ENCODE measurements at places on chromosomes 1 and 21.

- no peak for DNase-seq
Observed at GRCh38 chr1:206785182-206785765, 13.0 kb upstream of the IL10 start.

DNA sequence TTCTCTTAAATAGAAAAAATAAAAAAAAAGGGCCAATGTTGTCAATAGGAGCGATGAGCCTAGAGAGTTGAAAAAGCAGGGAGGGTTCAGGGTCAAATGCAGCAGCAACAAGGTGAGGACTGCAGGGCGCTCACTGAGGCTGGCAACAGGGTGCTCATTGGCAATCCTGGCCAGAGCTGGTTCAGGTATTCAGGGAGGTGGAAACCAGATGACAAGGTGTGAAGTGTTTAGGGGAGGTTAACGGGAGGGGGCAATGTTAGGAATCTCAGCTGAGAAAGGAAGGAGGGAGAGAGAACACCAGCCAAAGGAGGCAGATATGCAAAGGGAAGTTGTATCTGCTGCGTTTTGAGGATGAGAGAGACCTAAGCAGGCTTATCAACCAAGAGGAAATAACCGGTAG lies 129.8 kb upstream of the DAB1 start:
- no peak for DNase-seq

DNA sequence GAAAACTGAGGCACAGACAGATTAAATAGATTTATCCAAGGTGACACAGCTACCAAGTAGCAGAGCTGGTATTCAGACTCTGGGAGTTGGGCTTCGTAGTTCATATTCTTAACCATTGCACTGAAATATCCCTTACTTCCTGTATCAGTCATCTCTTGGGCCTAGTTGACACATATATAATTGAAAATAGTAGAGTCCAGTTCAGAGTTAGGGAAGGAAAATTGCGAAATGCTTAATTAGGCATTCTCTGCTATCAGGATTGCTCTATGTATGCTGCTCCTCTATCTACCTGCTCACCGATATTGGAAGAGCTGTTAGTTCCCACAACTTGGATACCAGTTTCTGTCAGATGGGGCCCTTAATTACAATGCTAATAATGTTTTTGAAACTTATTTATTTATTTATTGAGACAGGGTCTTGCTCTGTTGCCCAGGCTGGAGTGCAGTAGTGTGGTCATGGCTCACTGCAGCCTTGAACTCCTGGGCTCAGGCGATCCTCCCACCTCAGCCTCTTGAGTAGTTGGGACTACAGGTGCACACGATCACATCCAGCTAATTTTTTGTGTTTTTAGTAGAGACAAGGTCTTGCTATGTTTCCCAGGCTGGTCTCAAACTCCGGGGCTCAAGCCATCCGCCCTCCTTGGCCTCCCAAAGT lies 8.2 kb downstream of the RCOR3 start:
- DNase-seq = no peak

DNA sequence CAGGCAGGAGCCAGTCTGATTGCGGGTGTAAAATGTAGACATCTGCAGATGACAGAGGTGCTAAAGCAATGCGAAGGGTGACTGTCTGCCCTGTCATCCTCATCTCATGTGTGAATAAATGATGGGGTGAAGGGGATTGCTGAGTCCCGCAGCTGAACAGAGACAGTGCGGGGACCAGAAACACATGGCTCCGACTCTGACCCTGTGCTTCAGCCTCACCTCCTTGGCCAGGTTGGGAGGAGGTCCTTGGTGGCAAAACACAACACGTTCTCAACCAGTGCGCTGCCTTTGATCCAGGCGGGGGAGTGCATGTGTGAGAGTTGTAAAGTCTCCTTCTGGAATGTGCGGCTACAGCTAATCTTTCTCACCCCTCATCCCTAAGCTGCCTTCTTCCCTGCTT lies 32.0 kb upstream of the TTC22 start:
- DNase-seq = no peak

- no peak for DNase-seq
Observed at GRCh38 chr1:117096951-117097408, 24.6 kb downstream of the TRIM45 start.

DNA sequence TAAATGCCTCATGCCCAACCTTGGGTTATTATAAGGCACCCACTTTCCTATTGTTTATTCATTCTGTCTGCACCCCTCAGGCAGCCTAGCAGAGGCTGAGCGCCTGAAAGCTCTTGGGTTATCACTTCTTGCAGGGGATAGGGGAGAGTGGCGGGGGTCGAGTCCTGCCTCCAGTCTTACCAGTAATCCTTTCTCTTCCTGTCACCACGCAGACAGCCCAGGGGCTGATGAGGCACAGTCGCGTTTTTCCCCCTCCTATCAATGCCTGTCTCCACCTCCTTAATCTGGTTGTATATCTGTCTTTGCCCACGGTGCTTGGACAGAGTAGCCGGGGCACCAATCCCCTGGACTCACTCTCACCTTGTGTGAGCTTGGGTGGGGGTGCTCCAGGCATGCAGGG lies 733.1 kb downstream of the MATN1 start:
- no peak for DNase-seq

DNA sequence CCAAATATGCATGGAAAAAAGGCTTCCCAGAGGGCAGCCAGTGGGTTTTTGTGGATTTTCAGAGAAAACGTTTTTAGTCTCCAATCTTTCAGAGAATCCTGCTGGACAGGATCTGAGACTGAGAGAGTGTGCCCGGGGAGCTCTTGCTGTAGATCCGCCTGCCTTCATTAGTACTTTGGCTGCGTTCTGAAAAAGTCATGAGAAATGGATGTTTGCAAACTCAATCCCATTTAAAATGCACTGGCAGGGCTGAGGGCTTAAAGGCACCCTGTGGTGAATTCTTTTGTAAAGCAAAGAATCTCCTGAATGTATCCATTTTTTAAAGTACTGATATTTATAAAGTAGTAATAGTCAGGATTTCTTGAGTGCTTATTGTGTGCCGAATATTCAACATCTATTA lies 22.2 kb downstream of the FOXD2 start:
- no peak for DNase-seq

GRCh38 chr21:41290106-41290799 lies 26.3 kb upstream of the FAM3B start:
- no peak for DNase-seq

DNA sequence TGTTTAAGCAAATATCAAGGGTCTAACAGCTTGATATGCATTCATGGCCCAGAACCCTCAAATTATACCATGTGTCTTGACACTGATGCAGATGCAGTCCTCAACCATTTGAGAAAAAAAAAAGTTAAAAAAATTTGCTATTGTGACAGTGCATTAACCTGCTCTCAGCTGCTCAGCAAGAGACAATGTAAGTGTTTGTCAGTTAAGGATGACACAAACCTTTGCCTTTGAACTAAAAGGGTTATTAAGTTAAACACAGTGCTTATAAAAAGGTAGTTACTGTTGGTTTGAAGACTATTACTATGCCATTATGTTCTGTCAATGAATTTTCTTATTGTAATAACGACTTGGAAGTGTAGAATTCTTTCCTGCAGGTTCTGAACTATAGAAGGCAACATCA lies 655.6 kb upstream of the NEGR1 start:
- no peak for DNase-seq

DNA sequence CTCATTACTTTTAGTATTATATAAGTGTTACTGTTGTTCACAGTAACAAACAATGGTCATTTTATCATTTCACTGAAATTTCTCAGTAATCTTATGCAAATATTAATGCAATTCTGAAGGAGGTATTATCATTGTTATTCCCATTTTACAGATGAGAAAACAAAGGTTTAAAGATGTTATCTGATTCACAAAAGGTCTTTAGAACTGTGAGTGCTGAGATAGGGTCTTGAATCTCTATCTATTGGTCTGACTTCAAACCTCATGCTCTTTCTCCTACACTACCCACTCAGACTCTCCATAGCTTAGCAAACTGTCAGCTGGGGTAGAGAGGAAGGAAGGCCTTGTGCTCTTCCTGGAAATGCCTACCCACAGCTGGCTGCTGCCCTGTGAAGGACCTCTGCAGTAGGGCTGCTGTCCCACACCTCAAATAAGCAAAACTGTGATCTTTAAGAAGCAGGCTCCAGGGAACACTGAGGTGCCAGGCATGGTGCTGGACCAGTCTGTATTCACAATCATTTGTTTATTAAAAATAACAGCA lies 6.2 kb upstream of the OSCP1 start:
- no peak for DNase-seq

- DNase-seq = peak; percentile 5
Observed at GRCh38 chr1:220544901-220545303, 17.0 kb downstream of the MARK1 start.

- peak; percentile 34 for DNase-seq
Observed at GRCh38 chr1:159598196-159598595, 10.6 kb downstream of the APCS start.

DNA sequence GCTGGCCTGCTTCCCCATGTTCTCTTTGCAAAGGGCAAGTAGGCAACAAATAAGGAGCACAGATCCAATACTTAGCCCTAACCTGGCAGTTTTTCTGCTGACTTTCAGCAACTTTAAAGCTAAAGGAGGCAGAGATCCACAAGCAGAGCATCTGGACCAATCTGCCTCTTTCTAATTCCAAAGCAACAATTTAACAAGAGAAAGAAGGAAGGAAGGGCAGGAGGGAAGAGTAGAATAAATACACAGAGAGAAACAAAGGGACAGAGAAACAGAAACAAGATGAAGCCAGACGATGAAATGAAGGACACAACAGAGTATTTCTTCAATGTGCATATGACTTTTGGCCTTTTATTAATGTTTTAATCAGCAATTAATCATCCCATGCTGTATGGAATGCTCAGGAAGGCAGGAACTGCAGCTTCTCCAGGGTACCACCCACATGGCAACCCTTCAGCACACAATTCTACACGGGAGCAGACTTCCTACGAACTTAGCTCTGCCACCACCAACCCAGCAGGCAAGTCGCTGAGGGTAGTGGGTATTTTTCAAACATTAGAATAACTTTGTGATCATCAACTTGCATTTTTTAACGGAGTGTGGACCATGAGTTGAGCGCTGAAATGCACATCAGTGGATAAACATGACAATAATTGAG lies 15.3 kb downstream of the CLCC1 start:
- DNase-seq = no peak

GRCh38 chr1:185170291-185170848 lies 13.4 kb downstream of the SWT1 start:
- DNase-seq = peak; percentile 49

- DNase-seq = no peak
Observed at GRCh38 chr1:156431769-156432668, 63.0 kb downstream of the RHBG start.

- no peak for DNase-seq
Observed at GRCh38 chr1:94401206-94401605, 17.0 kb upstream of the ABCD3 start.

DNA sequence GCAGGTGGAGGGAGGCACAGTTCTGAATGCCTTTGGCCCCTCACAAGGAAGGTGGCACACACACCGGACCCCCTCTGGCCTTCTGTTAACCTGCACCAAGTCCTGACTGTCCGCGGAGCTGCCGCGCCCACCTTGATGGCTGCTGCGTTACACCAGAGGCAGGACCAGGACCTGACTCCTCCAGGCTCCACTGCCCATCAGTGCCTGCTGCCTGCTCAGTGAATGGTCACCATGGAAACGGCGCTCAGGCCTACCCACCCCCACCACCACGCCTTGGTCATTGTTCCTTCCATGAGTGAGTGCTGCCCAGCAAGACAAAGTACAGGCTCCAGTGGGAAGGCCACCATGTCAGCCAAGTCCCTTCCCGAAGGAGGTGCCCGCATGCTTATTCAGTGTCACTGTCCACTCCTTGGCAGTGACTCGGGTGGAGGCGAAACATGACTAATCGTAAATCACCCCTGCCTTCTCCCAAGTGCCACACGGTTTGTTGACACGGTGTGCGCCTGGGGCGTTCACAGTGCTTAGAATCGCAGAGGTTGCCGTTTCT lies 57.3 kb downstream of the SLC37A1 start:
- DNase-seq = no peak

DNA sequence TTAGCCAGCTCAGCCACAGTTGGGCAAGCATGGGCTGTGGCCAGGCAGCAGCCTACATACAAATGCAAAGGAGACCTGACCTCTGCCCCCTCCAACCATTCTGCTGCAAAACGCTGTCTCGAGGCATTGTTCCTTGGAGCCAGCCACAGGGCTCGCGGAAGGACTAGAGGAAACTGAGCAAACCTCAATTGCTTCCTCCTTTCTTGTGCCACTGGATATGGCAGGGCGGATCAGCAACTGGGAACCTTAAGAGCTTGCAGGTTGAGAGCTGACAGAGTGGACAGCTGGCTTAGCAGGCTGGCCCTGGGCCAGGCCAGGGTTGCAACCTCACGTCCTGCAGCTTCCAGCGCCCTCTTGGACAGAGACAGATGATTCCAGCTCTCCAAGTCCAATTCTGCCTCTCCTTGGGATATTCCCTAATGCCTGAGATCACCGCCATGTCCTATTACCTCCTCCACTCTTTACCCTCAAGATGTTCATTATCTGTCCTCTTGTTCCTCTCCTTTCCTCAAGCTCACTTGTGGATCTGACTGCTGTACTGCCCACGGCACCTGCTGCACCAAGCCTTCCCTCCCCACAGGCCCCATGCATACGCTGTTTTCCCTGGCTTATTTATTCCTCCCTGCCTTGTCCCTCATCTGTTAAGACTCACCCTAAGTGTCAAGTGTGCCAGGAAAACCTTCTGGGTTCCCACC lies 67.5 kb downstream of the SDC3 start:
- DNase-seq = peak; percentile 85

DNA sequence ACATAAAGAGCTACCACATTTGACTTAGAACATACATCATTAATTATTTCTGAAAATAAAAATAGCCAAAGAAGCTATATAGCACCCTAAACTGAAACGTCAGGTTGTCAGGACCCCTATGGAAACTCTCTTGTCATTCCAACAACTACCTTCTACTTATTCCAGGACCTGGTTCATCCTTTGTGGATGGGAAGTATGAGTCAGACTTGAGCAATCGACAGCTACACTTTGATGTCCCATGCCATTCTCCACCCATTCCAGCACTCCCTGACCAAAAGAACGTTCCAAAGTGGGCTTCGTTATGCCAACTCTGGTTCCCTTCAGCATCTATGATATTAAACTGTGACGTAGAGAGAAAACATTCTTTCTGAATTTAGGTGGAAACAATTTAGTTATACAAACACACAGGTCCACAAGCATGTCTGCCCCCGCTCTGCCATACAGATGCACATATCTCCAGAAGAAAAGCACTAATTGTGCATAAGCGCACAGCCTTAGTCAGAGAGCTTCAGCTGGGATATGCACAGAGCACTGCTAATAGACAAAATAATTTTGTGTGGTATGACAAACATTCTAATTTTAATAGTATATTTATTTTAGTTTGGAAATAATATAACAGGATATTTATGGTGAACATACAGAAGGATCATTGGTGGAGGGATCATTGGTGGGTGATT lies 723.1 kb upstream of the B3GALT2 start:
- no peak for DNase-seq

DNA sequence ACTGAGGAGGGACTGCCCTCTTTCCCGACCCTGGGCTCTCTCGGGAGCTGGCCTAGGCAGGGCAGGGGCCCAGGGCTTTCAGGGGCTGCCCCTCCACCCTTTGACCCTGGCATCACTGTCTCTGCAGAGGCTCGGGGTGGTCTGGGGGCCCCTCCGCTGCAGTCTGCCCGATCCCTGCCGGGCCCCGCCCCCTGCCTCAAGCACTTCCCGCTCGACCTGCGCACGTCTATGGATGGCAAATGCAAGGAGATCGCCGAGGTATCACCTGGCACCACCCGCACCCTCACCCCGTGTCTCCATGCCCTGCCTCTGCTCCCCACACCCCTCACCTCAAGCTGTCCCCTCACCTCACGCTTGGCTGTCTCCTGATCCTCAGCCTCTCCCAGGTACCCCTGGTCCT lies 5.5 kb downstream of the AMPD2 start:
- no peak for DNase-seq
